ENCODE measurements at places on chromosomes 12 and 14. TPM values are rescaled to one million over a fixed set of nuclear protein-coding genes. Genes with fewer than 3 reads are reported as not detected.

MED6 gene
- total RNA-seq: 19.7 TPM

COX8C gene
- not detected for total RNA-seq

RNF41 gene
- total RNA-seq: 75.0 TPM

ACRBP gene
- total RNA-seq: 0.49 TPM

C12orf56 gene
- total RNA-seq: not detected

LYZ gene
- total RNA-seq: not detected

DNAJC22 gene
- total RNA-seq: 1.6 TPM

APOF gene
- not detected for total RNA-seq

AICDA gene
- not detected for total RNA-seq

CDCA3 gene
- 23.5 TPM for total RNA-seq

APAF1 gene
- total RNA-seq: 24.1 TPM

ENO2 gene
- total RNA-seq: 8.7 TPM

CPNE6 gene
- total RNA-seq: not detected

TPPP2 gene
- not detected for total RNA-seq

MDM1 gene
- total RNA-seq: 15.5 TPM

RIPK3 gene
- 3.0 TPM for total RNA-seq

TAS2R10 gene
- not detected for total RNA-seq

ARMH4 gene
- 4.2 TPM for total RNA-seq

GMPR2 gene
- 53.6 TPM for total RNA-seq

TSPAN31 gene
- total RNA-seq: 43.9 TPM

MMP14 gene
- total RNA-seq: 258 TPM

KIF26A gene
- not detected for total RNA-seq

TPCN1 gene
- total RNA-seq: 20.4 TPM

NANOG gene
- 0.16 TPM for total RNA-seq

RND1 gene
- total RNA-seq: not detected

P2RX2 gene
- not detected for total RNA-seq

NOVA1 gene
- total RNA-seq: 16.9 TPM

CDK4 gene
- total RNA-seq: 208 TPM

HSPB8 gene
- 7.7 TPM for total RNA-seq

ERBB3 gene
- total RNA-seq: 1.5 TPM

ERG28 gene
- total RNA-seq: 3.9 TPM

CLEC12A gene
- total RNA-seq: not detected

CCDC60 gene
- not detected for total RNA-seq

ITFG2 gene
- 32.6 TPM for total RNA-seq

CLEC2B gene
- total RNA-seq: 16.5 TPM

CLEC4D gene
- not detected for total RNA-seq

A2M gene
- total RNA-seq: 0.54 TPM

IL23A gene
- not detected for total RNA-seq

RCOR1 gene
- total RNA-seq: 12.5 TPM

ZFP36L1 gene
- total RNA-seq: 53.8 TPM

GUCY2C gene
- total RNA-seq: not detected

SVOP gene
- total RNA-seq: not detected

CSRP2 gene
- total RNA-seq: 26.7 TPM

TAS2R7 gene
- total RNA-seq: not detected

TAS2R19 gene
- 6.3 TPM for total RNA-seq

FSCB gene
- total RNA-seq: 1.4 TPM

All from fibroblast of the aortic adventitia (primary cell).